GOT3 (cell line): ENCODE measurements at places on chromosomes 2 and 18.

- DNase-seq: no peak
Measured at GRCh38 chr18:35549564-35549963, 32.0 kb upstream of the GALNT1 start.

DNA sequence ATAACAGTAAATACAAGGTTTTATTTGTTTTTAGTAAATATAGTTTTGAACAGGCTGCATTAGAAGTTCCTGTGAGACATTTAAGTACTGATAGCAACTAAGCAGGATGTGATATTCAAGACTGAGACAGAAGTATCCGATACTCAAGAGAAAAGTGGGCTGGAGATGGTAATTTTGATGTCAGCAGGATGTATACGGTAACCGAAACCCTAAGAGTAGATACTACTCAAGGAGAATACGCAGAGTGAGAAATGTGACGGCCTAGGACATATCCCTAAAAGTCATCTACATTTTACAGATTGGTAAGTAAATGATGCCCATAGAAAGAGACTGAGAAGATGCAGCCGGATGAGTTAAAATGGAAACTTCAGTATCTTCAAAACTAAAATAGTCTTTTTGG, 115.4 kb downstream of the GORASP2 start:
- DNase-seq: no peak

- DNase-seq: no peak
Measured at GRCh38 chr2:195984923-195985726, 83.5 kb downstream of the DNAH7 start.

DNA sequence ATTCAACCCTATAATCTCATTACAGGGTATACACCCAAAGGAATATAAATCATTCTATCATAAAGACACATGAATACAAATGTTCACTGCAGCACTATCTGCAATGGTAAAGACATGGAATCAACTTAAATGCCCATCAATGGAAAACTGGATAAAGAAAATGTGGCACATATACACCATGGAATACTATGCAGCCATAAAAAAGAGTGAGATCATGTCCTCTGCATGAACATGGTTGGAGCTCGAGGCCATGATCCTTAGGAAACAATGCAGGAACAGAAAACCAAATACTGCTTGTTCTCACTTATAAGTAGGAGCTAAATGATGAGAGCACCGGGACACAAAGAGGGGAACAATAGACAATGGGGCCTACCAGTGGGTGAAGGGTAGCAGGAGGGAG, 88.5 kb upstream of the CD226 start:
- no peak for DNase-seq

GRCh38 chr2:169734169-169734847, 676 bp downstream of the KLHL23 start:
- no peak for DNase-seq

- no peak for DNase-seq
Measured at GRCh38 chr2:224969095-224969494, 73.2 kb downstream of the DOCK10 start.
